Thoracic aorta (tissue), 2 donors: ENCODE measurements at places on chromosomes 3 and 15. TPM values are rescaled to one million over a fixed set of nuclear protein-coding genes. Genes with fewer than 3 reads are reported as not detected.

- H3K27ac ChIP-seq = no peak overlapping the region
- no peak for DNase-seq
- H3K4me1 ChIP-seq = no peaks in the 10 kb centered on the region
- H3K36me3 ChIP-seq = no peaks in the 10 kb centered on the region
These were observed 207.9 kb upstream of the SLC2A2 start for GRCh38 chr3:171234298-171235010.

- no peak overlapping the region for H3K27ac ChIP-seq
- no peaks in the 10 kb centered on the region for H3K27me3 ChIP-seq
- no peak for DNase-seq
- H3K4me3 ChIP-seq = no peak overlapping the region
- H3K36me3 ChIP-seq = no peaks in the 10 kb centered on the region
- peaks cover 4% of the 10 kb centered on the region for H3K4me1 ChIP-seq
These were observed 29.3 kb downstream of the GRK7 start for GRCh38 chr3:141792495-141792894.

DNA sequence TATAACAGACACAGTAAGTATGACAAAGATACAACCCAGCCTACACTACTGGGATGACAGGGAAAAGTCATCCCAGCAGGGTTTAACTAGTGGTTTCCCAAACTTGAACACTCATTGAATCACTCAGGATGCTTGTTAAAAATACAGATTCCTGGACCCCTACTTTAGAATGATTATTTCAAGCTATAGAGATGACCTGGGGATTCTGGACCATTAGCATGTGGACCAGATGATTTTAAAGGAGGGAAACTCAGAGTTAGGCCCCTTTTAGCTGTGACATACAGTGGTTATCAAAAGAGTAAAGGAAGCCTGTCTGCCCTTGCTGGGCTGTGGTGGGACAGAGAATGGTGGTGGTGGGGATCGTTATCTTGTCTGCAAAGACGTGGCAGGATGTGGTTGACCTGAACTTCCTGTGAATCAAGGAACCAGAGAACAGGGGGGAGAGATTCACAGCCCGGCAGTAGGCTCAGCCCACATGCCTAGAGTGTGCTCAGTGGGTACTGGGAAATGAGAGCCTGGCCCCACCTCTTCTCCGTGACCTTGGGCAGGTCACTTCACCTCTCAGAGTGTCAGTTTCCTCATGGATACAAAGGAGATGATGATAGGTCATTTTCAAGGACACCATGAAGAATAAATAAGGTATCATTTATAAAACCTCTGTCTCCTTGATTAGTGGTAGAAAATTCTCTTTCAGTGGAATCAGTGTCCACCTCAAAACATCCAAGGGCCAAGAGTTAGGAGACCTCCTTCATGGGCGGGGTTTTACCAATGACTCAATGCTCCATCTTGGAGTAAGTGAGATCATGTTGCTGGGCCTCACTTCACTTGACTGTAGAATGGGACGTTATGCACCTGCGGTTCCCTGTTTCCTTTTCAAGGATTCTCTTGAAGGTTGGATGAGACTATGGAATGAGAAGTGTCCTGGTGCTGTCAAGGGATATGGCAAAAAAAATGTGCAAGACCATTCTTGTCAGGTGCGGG is 306.5 kb downstream of the RPLP1 start:
- no peak overlapping the region for H3K27ac ChIP-seq
- peaks cover 4% of the 10 kb centered on the region for H3K4me1 ChIP-seq
- no peaks in the 10 kb centered on the region for H3K36me3 ChIP-seq
- no peak overlapping the region for H3K4me3 ChIP-seq
- H3K27me3 ChIP-seq = no peaks in the 10 kb centered on the region

DNA sequence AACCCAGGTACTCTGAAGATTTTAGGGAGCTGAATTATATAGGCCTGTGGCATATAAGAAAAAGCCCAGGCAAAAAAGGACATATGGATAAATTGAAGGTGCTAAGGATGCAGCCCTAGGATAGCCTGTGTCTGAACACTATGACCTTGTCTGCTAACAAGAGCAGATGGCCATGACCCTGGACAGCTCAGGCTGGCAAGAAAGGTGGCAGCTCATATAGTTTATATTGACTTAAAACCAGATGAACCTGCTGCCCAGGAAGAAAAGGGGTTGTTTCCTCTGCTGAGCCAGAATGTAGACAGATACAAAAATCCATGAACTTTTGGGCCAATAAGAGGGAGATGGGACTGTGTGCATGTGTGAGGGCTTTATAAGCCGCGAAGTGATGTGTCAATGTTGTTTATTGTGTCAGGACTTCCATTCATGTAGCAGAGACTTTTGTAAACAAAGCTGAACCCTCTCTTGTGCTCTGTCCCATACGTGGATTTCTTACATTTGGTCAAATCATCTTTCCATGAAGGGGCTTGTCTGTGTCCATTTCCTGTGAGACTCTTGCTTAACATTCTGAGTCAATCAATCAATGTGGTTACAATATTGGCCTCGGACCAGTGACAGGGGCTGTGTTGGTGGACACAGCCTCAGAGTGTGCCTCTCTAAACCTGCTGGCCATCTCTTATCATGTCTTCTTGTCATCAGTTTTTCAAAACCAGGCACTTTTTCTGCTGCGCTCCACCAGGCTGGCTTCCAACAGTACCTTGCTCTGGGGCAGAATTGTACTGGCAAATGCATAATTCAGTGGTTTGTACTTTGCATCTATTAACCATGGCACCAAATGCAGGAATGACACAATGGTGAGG is 321.2 kb downstream of the WDR72 start:
- no peaks in the 10 kb centered on the region for H3K36me3 ChIP-seq
- no peak overlapping the region for H3K27ac ChIP-seq
- no peak for DNase-seq
- no peak overlapping the region for H3K4me3 ChIP-seq
- H3K27me3 ChIP-seq = no peaks in the 10 kb centered on the region

DNA sequence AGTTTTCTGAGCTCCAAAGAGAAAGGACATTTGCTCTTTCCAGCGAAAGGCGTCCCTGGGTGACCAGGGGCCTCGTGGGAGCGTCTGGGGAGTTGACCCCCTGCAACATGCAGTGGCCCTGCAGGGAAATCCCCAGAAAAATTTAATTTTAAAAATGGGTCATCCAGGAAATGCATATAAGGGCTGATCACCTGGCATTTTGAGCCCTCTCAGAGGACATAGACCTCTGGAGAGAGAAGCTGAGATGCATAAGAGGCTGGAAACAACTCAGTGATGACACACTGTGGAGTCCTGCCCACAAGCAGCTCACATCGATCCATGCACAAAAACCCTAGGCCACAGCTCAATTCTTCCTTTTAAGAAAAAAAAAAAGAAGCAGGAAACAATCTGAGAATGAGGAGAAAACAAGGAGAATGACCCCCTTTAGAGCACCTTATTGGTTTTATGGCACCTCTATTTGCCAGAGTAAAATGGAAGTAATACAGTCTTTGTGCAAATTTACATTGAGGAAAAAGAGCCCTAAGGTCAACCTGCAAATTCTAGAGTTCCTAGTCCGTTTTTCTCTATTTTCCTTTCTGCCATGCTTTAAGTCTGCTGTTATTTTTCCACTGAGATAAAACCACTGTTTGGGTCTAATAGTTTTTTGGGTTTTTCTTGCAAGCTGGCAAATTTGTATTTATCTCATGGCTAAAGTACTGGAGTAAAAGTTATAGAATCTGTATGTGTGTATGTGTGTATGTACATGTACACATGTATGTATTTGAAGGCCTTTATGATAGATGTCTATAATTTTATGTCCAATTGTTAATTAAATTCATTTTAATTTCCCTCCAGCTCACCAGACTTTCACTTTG is 6.9 kb upstream of the BDH1 start:
- no peaks in the 10 kb centered on the region for H3K36me3 ChIP-seq
- DNase-seq = no peak
- H3K27ac ChIP-seq = no peak overlapping the region
- H3K4me1 ChIP-seq = no peaks in the 10 kb centered on the region

- H3K36me3 ChIP-seq = no peaks in the 10 kb centered on the region
These were observed 4.5 kb downstream of the OR5K2 start for GRCh38 chr3:98501863-98502576.

DNA sequence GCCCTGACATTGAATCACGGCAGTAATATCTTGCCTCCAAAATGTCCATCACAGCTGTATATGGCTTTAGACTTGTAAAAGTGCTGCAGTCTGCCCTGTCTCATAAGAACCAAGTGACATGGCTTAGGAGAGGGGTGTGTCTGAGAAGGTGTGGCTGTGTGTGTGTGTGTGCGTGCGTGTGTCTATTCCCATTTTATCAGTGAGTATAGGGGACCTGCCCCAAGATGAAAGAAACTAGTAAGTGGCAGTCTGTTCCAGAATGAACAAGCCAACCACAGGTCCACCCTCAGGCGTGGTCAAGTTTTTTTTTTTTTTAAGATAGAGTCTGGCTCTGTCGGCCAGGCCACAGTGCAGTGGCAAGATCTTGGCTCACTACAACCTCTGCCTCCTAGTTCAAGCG is 5.6 kb upstream of the RHOV start:
- no peaks in the 10 kb centered on the region for H3K27me3 ChIP-seq
- no peaks in the 10 kb centered on the region for H3K4me1 ChIP-seq
- no peak overlapping the region for H3K27ac ChIP-seq

DNA sequence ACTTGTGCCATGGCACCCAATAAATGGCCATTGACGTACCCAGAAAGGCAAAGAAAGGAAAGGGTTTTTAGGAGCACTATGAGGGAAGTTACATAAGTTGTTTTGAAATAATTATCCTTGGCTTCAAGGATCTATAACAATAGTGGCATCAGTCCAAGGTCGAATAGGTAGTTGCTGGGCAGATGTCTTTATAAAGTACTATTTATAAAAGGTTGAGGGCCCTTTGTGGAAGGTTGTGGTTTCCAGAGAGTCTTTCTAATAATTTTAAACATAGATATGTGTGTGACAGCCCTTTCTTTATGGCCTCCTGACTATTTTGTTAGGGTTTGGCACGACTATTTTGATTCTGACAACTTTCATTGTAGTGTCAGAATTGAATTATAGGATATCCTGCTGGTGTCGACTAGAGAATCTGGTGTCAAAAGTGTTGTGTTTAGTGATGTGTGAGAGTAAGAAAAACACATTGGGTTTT is 260.5 kb downstream of the PYDC2 start:
- no peak overlapping the region for H3K27ac ChIP-seq
- H3K4me1 ChIP-seq = no peaks in the 10 kb centered on the region
- no peaks in the 10 kb centered on the region for H3K36me3 ChIP-seq
- no peak overlapping the region for H3K4me3 ChIP-seq
- DNase-seq = no peak

DNA sequence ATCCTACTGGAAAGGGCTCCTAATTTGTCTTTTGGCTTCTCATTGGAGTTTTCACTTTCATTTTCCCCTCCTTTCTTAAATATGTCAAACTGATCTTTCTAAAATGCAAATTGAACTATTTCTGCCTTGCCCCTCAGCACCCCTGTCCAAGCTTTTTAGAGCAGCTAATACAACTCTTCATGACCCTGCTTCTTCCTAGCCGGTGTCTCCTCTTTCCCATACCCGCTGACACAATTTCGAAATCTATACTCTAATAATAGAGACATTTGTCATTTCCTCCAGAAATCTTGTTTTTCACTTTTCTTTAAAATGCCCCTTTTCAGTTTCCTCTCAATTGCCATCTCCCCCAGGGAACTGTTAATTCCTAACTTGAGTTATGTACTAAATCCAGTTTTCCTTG is 2.9 kb upstream of the EPHA3 start:
- H3K4me1 ChIP-seq = peaks cover 10% of the 10 kb centered on the region
- peak overlapping the region; percentile 8 for H3K4me3 ChIP-seq
- no peak overlapping the region for H3K27ac ChIP-seq
- DNase-seq = no peak
- H3K27me3 ChIP-seq = no peaks in the 10 kb centered on the region

GRCh38 chr3:43024181-43024885 is 45.2 kb downstream of the GASK1A start:
- H3K4me1 ChIP-seq = peaks cover 5% of the 10 kb centered on the region
- H3K27me3 ChIP-seq = no peaks in the 10 kb centered on the region
- no peaks in the 10 kb centered on the region for H3K36me3 ChIP-seq
- H3K4me3 ChIP-seq = no peak overlapping the region
- H3K27ac ChIP-seq = no peak overlapping the region
- no peak for DNase-seq

- H3K36me3 ChIP-seq = no peaks in the 10 kb centered on the region
These were observed 193.5 kb upstream of the SLITRK3 start for GRCh38 chr3:165389653-165390052.

DNA sequence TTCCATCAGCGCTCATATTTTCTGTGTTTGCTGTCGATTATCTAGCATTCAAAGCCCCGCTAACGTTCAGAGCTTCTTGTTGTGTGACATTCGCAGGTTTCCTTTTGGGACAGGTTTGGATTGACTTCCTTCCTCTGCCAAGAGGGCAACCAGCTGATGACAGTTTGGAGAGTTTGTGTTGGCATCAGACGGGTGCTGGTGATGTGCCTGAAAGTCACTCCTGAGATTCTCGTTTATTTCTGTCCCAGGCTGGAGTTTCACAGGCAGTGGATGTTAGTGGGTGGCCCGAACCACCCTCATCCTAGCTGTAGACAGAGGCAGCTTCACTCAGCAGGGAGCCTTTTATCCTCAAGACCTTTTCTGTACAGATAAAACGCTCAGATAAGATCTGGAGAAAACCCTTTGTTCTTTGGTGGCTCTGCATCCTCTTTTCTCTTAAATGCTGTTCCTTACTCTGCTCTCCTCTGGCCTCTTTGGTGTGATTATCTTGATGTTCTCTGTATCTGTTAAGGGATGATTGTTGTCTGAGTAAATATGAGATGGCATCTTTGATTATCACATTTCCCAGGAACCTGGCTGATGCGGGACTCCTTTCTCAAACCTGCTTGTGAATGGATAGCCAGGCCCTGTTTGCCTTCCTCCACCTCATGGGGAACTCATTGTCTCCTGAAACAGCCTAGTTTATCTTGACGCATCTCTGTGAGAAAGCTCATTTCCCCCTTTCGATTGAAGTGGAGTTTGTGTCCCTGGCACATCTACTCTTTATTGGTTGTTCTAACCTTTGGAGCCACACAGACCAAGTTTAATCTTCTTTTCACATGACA is 35.9 kb downstream of the CGNL1 start:
- DNase-seq = no peak
- H3K27me3 ChIP-seq = no peaks in the 10 kb centered on the region
- H3K27ac ChIP-seq = no peak overlapping the region
- no peak overlapping the region for H3K4me3 ChIP-seq

DNA sequence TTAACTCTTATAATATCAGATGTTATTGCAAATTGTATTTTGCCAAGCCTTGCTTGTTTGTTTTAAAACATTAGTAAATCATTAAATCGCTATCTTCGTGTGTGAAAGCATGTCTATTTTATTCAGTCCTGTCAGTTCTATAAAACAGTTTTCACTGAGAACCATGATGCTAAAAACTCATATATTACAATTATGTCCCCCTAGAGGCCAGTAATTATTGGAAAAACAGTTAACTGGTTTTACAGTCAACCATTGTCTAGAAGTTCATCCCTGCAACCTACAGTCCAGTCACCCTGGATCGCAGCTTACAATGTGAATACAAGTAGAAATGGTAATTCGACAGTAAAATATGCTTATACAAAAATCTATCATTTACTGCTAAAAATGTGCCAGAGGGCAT is 311.5 kb upstream of the ROBO2 start:
- no peaks in the 10 kb centered on the region for H3K36me3 ChIP-seq
- no peak overlapping the region for H3K4me3 ChIP-seq
- H3K27me3 ChIP-seq = no peaks in the 10 kb centered on the region
- H3K4me1 ChIP-seq = no peaks in the 10 kb centered on the region
- no peak for DNase-seq
- H3K27ac ChIP-seq = no peak overlapping the region

- H3K36me3 ChIP-seq = no peaks in the 10 kb centered on the region
- no peaks in the 10 kb centered on the region for H3K27me3 ChIP-seq
- no peak overlapping the region for H3K27ac ChIP-seq
- no peak overlapping the region for H3K4me3 ChIP-seq
These were observed 110.3 kb downstream of the PPP2R3A start for GRCh38 chr3:136075811-136076210.

The LXN gene
- total RNA-seq = 32.2 TPM

The ROBO2 gene
- 9.8 TPM for total RNA-seq

The HYAL1 gene
- 6.1 TPM for total RNA-seq

The EEFSEC gene
- 17.5 TPM for total RNA-seq

The CCDC12 gene
- total RNA-seq = 58.8 TPM
